ENCODE measurements at places on chromosomes 3 and 15.

- no peak for DNase-seq
Measured at GRCh38 chr3:51343918-51344687, 41.0 kb upstream of the MANF start.

DNA sequence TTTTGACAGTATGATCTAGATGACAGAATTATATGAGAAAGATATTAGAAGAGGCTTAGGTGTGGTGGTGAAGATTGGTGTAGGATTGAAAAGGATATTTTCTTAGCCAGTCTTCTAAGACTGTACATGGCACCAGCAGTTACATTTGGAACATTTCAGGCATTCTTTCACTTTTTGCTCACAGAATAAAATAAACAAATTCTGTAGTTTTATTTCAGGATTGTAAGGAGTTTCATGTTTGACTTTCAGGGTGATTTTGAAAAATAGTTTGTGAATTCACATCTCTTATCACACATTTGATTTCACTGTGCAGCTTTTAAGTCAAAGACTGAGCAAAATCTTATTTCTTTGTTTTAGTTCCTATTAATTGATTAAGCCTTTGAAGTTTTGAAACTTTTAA lies 27.1 kb downstream of the DNAJC13 start:
- no peak for DNase-seq

- peak; percentile 28 for DNase-seq
Measured at GRCh38 chr3:119642746-119643473, 17.5 kb downstream of the POPDC2 start.

DNA sequence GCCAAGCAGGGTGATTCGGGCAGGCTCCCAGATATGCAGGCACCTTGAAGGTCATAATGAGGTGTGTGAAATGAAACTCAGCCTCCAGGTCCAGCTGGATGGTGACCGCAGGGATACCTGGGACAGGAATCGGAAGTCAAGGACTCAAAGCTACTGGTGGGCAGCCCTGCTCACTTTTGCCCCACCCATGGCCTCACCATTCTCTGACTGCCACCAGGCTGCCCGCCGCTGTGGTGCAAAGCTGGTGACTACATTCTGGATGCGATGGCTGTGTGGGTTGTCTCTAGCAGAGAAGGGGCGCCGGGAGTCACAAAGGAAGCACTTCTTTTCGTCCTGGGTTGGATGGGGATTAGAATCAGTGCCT lies 795 bp downstream of the LAMB2 start:
- DNase-seq, result no peak

- DNase-seq, result no peak
Measured at GRCh38 chr3:129056451-129057173, 4.0 kb upstream of the GP9 start.

- no peak for DNase-seq
Measured at GRCh38 chr3:10392244-10392643, 71.3 kb upstream of the SEC13 start.

GRCh38 chr15:34039790-34040113 lies 748 bp upstream of the AVEN start:
- DNase-seq, result no peak

DNA sequence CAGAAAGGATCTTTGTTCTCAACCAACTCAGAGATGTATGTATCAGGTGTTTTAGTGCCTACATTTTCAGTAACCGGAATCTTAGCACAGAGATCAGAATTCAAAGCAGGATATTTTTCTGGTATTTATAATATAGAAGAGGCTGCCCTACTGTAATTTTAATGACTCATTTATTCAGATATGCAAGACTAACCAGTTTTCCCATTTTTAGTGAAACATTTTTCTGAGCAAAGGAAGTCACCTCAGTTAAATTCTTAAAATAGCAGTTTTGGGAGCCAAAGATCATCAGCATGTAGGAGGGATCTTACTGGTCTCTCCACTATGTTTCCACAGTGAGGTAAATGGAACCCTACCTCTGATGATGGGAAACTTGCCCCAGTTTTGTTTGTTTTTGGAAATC lies 42.0 kb downstream of the SRP14 start:
- no peak for DNase-seq

GRCh38 chr15:82680200-82681102 lies 29.2 kb downstream of the AP3B2 start:
- DNase-seq, result no peak

DNA sequence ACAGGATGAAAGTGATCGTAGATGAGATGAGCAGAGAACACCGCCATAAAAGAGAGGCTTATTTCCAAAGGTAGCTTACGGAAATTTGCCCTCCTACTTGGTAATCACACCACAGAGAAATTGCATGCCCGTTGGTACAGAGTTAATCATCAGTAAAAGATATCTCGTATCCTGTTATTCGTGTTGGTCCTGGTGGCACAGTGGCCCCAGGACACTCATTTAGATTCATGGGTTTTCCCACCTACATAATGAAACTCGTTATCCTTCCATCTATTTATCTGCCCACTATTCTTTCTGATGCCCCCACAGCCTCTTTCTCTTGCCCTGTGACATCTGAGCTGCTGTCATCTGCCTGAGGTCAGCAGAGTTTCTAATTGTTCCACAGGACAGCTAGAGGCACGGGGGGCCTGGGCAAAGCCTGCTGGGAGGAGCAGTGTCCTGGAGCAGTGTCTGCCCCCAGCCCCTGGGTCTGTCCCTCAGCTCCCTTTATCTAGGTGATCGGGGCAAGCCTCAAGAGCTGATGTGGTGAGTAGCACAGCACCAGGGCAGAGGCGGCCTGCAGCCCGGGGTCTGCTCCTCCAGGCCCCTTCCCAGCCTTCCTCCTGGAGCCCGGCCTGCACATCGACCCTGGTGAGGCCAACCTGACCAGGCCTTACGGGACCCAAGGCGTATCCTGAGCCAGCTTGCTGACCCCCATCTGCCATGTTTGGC lies 42.2 kb downstream of the PXYLP1 start:
- no peak for DNase-seq

DNA sequence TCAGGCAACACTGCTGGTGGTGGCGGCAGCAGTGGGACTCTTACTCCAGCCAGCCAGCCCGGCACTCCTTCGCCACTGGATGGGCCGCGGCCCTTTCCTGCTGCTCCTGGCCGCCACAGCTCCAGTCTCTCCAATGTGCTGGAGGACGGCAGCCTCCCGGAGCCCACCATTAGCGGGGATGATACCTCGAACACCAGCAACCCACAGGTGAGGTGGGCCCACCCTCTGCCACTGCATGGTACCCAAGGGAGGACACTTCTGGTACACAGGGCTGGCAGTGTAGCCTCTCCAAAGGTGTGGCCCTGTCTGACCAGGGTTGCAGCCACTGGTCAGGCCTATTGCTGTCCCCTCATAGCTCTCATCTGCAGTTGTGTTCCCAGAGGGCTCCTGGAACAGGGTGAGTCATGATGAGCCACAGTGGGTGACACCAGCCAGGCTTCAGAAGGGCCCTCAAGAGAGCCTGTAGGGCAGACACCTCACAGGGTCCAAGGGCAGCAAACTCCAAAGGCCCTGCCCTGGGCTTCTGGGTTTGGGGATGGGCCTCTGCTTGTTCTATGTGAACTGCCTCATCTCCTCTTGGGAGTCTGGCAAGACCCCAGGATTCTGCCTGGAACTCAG lies 20.8 kb downstream of the NBEAL2 start:
- DNase-seq, result no peak

GRCh38 chr3:193948459-193948858 lies 187.5 kb upstream of the HES1 start:
- DNase-seq, result peak; percentile 13

DNA sequence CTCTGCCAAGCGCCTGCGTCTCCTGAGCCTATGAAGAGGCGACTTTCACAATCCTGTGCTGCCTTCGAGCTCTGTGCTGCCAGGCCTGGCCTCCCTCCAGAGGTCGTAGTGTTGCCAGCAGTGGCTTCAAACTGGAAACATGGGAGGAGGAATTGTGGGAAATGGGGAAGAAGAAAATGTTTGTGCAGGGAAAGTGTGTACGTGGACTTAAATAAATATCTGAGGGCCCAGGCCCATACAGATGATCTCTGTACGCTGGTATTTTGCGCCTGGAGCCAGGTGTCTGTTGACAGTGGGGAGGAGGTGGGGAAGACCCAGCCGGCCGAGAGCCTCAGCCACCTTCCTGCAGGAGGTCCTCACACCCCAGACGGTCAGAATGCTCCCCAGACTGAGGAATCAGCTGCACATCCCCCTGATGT lies 44.6 kb downstream of the ZBTB38 start:
- DNase-seq, result no peak

DNA sequence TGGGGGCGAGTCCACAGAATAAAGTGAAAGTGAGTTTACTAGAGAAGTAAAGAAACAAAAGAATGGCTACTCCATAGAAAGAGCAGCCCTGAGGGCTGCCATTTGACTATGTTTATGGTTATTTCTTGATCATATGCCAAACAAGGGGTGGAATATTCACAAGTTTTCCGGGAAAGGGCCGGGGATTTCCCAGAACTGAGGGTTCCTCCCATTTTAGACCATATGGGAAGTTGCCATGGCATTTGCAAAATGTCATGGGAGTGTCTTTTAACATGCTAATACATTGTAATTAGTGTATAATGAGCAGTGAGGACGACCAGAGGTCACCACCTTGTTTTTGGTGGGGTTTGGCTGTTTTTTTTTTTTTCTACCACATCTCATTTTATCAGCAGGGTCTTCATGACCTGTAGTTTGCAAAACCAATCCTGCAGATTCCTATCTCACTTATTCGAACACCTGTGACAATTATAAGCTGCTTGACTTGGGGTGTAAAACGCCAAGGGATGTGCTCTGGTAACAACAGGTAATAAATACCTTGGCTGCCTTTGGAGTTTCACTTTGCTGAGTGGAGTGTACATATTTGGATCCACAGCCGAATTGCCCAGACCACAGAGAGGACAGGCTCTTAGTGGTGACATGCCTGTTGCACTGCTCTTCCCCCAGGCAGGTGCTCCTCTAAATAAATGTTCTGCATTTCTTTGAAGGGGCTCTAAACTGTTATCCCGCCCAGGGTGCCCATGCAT lies 43.6 kb downstream of the C2CD4B start:
- no peak for DNase-seq

DNA sequence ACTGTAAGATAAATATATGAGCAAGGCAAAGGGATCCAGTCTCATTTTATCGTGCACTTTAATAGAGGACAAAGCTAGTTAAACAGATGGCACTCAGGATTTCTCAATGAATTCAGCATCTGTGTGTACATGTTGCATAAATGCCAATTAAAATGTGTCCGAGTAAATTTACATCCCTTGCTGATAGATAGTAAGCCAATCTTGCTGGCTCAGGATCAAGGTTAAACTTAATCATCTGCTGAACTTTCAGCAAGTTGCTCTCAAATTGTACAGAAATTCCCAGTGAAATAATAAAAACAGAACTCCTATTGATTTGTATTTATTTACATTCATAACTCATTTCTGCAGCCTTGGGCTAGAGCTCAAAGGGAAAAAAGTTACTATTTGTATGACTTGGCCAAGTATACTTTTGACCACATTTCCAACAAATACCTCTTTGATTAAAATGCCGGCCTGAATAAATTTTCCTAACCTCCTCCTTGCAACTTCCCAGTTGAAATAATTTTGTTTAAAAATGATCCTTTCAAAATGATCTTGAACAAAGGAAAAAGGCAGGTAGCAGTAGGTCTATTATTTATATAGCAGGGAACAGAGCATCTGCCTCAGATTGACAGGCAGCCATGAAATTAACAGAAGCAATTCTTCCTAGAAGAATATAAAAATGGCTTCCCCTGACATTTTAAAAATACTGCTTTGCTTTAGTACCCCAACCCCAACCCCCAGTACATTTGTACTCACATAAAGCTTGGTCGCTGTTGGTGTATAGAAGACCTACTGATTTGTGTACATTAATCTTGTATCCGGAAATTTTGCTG lies 1001.9 kb downstream of the ROBO1 start:
- peak; percentile 85 for DNase-seq

- DNase-seq, result no peak
Measured at GRCh38 chr3:59249698-59250361, 200.0 kb upstream of the CFAP20DC start.

GRCh38 chr3:20154928-20155327 lies 31.1 kb downstream of the SGO1 start:
- no peak for DNase-seq

GRCh38 chr15:29835301-29835700 lies 13.0 kb upstream of the TJP1 start:
- no peak for DNase-seq

GRCh38 chr3:79657076-79657475 lies 110.7 kb downstream of the ROBO1 start:
- DNase-seq, result no peak

GRCh38 chr3:66393333-66394005 lies 107.4 kb downstream of the LRIG1 start:
- no peak for DNase-seq

- DNase-seq, result no peak
Measured at GRCh38 chr3:179026636-179027035, 45.0 kb downstream of the ZMAT3 start.

GRCh38 chr3:119831941-119832371 lies 50.1 kb downstream of the NR1I2 start:
- DNase-seq, result no peak

- no peak for DNase-seq
Measured at GRCh38 chr15:82111918-82112317, 66.1 kb upstream of the MEX3B start.

DNA sequence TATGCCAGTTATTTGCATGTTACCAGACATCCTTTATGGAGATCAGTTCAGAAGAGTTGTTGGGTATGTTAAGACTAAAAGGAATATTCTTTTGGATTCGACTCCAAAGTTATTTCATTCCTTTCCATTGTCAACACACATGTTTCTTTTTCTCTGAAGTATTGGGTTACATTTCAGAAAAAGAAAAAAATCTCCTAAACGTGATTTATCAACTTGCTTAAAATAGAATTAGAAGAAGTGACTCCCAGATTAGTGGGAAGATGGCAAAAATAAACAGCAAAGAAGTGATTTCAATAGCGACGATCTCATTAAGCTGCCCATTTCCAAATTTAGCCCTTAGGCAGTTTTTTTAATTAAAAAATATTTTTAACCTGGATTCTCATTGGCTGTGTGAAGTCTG lies 85.4 kb downstream of the TIGIT start:
- no peak for DNase-seq

- DNase-seq, result no peak
Measured at GRCh38 chr15:66328771-66329170, 27.7 kb downstream of the TIPIN start.

DNA sequence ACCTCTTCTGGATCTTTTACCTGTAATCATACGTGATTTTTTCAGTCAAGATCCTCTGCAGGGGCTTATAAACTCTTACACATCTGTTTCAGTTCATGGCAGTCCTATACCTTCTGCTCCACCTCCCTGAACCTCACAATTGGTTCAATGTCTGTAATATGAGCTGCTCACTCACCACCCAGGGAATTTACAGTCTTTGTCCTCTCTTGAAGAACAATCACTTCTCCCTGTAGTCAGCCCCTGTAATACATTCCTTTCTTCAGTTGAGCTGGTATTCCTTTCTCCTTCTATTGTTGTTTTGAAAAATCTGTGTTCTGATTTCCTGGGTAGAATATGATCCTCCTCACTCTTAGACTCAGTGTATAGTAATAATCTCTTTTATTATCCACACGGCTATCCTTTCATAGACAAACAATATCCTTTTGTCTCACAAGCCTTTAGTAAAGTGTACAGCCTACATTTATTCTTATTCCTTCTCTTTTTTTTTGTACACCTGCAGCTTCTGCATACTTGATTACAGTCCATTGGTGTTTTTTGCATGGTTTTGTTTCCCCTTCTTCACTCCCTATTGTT lies 101.8 kb downstream of the NECTIN3 start:
- DNase-seq, result peak; percentile 18

GRCh38 chr3:134365766-134366065 lies 8.5 kb downstream of the AMOTL2 start:
- no peak for DNase-seq

- no peak for DNase-seq
Measured at GRCh38 chr15:22872936-22873701, 34.7 kb downstream of the NIPA2 start.
